AG04449 (cell line): ENCODE measurements at places on chromosomes 4 and X.

GRCh38 chr4:8341691-8342090 lies 72.1 kb downstream of the HTRA3 start:
- DNase-seq, result no peak

GRCh38 chrX:50180073-50180940 lies 20.5 kb downstream of the AKAP4 start:
- DNase-seq, result no peak

DNA sequence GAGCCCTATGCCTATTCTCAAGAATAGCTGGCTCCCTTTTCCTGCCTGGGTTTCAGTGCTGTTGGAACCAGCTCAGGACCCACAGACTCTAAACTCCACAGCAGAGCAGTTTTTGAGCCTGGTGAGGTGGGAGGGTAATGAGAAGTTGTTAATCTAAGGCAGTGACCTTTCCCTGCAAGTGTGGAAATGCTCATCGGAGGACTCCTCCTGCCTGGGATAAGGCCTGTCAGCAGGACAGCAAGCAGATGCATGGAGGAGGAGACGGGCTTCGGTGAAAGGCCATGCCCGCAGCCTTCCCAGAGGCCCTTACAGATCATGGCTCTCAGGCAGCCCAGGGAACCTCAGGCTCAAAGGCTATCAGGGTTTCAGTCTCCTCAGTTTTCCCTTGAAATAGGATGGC lies 70.0 kb upstream of the SHISA3 start:
- DNase-seq, result no peak

- DNase-seq, result no peak
Measured at GRCh38 chr4:145183023-145183422, 2.6 kb upstream of the OTUD4 start.

DNA sequence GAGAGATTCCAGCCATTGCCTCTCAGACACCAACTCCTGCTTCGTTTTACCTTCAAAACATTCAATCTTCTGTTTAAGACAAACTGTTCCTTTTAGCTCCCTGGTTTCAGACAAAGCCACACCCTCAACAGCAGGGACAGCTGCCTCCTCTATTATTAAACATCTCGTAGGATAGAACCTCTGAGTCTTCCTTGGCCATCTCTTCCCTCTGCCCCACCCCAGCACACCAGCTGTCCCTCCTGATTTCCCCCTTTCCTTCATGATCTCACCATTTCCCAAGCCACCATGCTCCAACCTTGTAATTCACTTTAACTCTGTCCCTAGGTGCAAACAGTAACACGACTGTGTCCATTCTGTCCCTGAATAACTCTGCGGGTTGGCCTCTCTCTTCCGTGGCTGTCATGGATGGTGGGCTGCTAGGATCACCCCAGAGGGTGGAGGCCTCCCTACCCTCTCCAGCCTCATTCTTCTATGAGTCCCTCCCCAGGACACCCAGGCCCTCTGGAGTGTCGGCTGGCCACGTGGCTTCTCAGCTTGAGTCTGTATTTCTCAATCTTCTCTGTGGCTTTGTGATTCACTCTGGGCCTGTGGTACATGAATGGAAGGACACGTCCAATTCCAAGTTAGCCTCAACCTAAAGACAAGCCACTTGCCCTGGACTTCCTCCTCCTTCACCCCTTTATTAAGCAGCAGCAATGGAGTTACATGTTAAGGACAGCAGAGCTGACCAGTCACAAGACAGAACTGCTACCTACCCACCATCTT lies 349.9 kb downstream of the FBXW7 start:
- DNase-seq, result no peak

DNA sequence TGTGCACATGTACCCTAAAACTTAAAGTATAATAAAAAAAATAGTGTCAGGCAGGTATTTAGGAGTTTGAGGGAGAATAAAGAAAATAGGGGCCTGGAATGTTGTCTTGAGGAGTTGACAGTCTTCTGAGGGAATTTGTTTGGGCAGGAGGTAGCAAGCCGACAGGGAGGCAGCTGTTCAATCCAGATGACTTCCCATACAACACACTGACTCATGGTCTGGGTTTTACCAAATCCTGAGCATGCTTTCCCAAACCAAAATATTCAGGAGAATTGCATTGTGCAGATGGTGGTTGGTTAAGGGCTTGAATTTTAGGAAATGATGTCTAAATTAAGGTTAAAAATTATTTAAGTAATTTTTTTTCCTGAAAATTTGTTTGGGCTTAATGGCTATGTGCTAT lies 430.0 kb downstream of the INPP4B start:
- DNase-seq, result no peak

DNA sequence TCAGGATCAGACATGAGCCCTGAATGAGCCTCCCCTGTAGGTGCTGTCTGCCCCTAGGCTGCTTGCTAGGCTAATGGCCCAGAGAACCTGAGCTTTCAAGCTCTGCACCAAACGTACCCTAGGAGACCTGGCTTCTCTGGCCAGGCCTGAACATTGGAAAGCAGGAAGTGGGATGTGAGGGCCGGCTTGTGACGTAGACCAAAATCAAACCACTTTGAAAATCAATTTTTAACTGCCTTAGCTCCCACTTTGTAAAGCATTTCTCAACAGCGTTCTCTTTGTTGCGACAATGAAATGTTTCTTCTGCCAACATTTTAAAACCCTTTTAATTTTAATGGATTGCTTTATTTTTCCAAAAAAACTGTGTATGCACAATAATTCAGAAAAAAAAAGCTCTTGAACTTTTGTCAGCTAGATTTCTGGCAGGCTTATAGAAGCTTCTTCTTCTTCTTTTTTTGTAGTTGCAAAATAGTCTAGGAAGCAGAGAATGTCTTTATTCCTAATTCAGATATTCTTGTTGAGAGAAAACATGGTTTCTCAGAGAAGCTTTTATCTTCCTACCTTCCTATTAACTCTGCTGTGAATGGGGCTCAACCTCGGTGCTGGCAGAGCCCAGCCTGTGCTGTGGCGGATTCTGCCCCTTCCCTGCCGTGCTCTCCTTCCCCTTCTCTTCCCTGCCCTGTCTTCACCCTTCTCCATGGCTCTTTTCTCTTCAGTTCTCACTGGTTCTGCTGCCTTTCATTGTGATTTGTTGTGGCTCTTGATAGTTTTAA lies 145.2 kb upstream of the SFRP2 start:
- DNase-seq, result no peak

DNA sequence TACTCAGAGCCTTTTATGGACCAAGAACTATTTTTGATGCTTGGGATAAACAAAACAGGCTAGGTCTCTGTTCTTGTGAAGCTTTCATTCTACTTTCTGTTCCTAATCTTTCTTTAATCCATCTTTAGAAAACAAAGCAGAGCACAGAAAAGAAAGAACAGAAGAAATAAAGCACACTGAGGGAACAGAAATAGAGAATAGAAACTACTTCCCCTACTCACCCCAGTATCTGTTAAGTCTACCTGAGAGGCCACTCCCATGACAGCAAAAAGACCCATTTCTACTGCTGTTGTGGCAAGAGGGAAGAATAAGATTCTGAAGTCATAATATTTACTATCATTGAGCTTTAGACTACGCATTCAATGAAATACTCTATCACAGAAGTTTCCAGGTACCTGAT lies 9.2 kb downstream of the RFC1 start:
- no peak for DNase-seq

GRCh38 chr4:178174756-178175155 lies 732.5 kb upstream of the AGA start:
- no peak for DNase-seq

DNA sequence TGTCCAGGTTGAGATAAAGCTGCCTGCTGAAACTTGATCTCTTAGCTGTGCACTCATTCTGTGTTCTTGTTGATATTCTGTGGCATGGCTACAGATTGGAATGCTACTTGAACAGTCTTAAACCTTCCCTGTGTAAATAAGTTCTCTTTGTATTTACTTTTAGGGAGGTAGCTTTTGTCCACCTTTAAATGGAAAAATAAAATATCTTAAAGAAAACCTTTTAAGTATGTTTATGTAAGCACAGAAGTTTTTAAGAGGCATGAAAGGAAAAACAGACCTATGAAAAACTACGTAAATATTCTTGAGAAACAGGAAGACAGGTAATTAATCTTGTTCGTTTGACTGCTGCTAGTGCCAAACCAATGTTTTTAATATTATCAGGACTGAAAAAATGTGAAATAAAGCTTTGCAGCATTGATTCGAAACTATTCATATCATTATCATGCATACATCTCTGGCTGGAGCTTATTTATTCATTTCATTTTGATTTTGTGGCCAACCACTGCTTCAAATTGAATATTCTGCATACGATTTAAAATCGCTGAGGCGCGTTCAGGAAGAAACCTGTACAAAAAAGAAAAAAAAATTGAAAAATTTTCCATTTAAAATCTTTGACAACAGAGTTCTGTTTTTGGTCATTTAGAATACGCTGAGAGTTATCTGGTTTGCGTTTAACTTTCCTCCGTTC lies 17.8 kb downstream of the HSD17B13 start:
- no peak for DNase-seq

GRCh38 chrX:1213971-1214370 lies 1.5 kb upstream of the CRLF2 start:
- no peak for DNase-seq

DNA sequence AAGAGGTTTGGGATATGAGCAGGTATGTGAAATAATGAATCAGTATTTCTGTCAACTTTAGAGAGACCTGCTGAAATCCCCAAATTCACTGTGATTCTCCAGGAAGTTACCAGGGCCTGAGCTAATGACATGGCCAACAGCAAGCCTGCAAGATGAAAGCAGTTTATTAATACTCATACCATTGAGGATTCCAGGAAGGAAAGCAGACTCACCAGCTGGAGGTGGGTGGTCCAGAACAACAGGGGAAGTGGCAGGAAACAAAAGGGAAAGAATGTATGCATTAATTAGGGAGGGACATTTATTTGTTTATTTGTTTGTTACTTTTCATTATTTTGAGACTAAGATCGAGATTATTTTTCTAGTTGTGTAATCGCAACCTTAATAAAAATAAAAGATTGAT lies 196.6 kb upstream of the AGA start:
- no peak for DNase-seq

DNA sequence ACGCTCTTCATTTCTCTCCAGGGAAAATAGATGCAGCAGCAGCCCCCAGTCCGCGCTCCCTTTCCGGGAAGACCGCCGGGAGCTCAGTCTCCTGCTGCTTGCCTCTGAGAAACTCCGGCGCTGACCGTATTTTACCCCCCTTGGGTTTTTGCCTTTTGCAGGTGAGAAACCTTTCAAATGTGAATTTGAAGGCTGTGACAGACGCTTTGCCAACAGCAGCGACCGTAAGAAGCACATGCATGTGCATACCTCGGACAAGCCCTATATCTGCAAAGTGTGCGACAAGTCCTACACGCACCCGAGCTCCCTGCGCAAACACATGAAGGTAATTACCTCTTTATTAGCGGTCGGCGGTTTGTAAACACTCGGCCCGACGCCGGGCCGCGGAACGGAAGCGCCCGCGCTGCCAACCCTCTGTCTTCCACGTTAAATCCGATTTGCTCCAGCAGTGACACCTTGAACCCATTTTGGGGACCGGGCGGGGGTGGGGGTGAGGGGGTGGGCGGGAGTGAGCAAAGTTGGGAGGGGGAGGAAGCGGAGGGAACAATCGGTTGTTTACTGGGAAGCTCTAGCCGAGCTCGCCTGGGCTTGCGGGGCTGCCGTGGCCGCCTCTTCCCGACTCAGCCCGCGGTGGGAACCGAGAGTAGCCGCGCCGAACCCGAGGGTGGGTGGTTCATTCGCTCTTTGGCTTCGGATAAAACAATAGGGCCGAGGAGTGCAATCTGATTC lies 3.0 kb downstream of the ZIC3 start:
- no peak for DNase-seq

DNA sequence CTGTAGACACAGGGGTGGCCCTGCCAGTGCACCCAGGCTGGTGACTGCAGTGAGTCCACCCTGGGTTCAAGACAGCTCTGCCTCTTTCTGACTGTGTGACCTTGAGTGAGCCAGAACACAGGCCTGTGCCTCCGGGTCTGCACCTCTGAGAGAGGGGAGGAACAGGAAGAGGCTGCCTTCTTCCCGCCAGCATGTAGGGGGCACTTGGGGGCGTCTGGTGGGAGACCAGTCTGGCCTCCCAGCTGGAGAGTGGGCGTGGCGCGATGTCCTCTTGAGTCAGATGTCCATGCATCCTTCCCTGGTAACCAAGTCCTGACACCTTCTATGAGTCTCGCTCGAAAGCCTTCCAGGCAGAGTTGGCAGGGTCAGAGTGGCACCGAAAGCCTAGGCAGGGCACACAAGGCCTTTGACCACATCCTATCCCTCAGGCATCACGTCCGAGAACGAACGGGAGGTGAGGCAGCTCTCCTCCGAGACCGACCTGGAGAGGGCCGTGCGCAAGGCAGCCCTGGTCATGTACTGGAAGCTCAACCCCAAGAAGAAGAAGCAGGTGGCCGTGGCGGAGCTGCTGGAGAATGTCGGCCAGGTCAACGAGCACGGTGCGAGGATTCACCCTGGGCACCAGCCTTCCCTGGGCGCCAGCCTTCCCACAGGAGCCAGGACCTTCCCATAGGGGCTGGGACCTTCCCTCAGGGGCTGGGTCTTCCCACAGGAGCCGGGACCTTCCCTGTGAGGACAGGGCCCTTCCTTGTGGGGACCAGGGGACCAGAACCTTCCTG lies 21.3 kb downstream of the WFS1 start:
- DNase-seq, result no peak

DNA sequence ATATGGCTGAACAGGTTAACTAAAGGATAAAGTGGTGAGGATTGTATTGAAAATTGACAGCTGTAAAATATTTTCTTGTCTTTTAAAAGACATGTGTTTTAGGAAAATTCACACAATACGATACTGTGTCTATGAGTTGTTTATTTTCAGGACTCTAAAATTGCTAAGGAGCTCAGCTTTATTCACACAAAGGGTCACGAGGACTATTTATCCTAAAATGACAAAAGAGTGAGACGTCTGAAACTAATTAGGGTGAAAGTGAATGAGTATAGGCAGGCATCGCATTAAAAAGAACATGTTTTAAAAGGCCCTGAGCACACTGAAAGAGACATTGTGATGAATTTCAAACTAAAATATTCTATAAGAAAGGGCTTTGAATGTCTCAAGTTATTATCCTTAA lies 304.7 kb downstream of the SH2D1A start:
- DNase-seq, result no peak

DNA sequence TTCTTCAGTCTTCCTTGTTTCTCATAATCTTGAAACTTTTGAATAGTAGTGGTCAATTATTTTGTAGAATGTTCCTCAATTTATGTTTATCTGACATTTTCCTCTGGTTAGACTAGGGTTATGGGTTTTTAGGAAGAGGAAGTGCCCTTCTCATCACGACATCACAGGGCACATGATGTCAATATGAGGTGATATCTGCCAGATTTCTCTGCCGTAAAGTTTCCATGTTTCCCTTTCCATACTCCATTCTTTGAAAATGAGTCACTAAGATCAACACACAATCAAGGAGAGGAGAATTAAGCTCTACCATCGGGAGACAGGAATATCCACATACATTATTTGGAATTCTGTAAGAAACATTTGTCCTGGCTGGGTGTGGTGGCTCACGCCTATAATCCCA lies 28.4 kb downstream of the RP2 start:
- no peak for DNase-seq

- no peak for DNase-seq
Measured at GRCh38 chr4:145825255-145825654, 113.4 kb downstream of the ZNF827 start.

DNA sequence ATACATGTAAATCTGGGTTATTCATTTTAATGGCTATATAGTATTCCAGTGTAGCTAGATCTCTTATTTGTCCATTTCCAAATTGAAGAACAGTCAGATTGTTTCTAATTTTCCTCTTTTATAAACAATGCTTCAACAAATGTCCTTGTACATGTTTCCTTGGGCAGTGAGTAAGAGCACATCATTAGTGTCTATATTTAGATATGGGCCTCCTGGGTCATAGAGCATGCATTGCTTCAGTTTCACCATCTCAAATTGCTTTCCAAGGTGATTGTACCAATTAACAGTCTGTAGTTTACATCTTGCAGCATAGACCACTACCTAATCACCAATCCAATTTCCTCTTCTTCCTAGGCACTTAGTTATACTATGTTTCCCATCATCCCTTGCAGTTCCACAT lies 13.4 kb downstream of the PHKA2 start:
- no peak for DNase-seq
